A172 (cell line): ENCODE measurements at places on chromosomes 11 and 22.

DNA sequence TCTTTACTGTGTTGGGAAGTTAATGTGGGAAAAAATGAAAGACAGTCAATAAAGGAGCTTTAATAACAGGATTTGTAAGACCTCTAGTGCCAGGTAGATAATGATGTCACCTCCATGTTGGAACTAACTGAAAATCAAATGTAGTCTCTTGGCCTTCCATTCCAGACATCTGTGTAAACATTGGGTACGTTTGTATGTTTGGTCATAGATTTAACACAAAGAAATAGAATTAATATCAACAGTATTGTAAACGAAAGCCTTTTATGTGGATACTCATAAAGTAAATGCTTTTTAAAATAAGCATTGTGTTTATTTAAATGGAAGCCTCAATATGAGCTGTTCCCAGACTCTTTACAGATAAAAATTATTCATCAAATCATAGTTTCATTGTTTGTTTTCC lies 605.7 kb downstream of the METTL15 start:
- no peak for DNase-seq

DNA sequence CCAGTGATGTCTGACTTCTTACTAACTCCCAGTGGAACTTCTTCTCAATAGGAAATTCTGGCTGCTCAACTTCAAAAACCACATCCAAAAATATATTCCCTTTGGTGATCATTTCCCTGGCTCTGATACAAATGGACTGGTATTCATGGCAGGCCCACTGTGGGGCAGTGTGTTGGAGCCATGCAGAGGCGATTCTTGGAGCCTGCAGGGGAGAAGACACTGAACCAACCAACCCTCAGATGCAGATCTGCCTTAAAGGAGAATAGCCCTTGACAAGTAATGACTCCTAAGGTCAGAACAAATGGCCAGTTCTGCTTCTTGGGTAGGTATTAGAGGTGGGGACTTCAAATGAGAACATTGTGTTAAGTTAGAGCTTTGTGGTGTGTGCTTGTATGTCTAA lies 12.2 kb downstream of the OR4D9 start:
- DNase-seq = no peak

GRCh38 chr22:37148742-37149665 lies 712 bp downstream of the IL2RB start:
- no peak for DNase-seq

DNA sequence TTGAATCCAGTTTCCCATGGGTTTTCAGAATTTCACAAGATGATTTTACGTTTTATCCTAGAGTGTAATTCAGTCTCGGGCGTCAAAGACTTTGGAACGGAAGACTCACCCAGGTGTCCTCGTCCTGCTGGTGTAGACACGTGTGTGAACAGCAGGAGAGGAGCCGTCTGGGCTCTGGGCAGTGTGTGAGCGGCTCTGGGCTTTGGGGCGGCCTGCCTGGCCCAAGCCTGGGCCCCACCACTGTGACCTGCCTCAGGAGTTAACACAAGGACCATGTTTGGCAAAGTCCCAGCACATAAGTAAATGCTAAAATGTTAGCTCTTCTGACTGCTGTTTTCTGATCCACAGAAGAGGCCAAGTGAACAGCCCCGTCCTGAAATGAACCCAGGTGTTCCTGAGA lies 1093.3 kb downstream of the BRD1 start:
- no peak for DNase-seq

DNA sequence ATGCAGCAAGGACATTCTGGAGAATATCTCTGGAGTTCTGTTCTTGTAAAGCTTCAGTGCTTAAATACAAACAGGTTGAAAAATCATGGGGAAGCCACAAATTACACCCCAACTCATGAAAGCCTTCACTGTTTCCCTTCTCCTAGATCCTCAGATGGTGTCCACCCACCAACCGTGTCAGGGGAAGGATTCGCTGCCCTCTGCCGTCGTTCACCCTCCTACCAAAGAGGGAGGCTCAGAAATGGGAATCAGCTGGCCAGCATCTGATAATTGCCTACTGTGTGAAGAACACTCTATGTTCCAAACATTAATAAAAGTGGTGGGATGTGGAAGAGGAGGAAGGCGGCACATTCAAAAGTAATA lies 7.4 kb upstream of the HEPACAM start:
- no peak for DNase-seq

DNA sequence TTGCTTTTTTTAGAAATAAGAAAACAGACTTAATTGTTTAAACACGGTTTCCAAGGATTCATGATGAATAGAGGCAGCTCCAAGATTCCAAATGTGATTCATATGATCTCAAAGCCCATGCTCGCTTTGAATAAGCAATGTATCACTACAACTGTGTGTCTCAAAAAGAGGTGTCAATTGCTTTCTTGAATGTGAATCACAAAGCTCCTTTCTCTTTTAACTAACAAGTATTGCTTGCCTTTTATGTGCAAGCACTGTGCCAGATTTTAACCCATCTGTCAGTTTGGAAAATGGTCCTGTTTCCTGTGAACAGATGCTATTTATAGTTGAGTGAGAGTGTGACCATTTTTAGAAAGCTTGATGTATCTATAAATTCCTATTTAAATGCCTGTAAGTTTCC lies 6.5 kb downstream of the OOSP1 start:
- no peak for DNase-seq

GRCh38 chr11:2701898-2702434 lies 2.2 kb upstream of the KCNQ1OT1 start:
- DNase-seq = no peak

DNA sequence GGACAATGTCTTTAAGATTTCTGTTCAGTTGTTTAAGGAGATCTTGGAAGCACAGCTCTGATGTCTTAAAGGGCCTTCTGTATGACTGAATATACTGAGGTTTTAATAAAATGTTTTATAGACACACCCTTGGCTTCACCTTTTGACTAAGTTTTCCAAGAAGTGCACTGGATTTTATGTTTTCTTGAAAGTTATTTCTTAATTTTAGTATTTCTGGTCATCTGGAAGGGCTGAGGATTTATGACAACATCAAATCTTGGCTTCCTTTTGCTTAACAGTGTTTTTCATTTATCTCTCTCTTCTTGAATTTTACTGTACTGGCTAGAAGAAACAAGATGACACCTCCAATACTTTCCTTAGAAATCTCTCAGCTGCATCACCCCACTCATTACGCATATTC lies 2423.4 kb downstream of the LRRC4C start:
- DNase-seq = no peak

DNA sequence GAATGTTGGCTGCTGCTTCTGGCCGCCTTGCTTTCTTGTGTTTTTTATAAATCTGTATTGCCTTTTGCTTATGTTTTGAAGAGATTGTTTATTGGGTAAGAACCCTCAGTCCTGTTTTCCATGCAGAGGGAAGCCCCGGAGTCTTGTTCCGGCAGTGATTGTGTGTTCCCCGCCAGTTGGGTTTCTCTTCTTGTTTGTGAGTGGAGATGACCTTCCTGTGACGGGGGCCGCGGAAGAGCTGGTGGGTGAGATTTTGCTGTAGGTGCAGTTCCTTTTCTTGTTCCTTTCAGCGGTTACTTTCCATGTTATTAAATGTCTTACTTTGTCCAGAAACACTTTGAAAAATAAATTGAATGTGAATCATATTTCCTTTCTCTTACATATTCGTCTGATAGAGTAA lies 8.3 kb downstream of the TBC1D22A start:
- no peak for DNase-seq

DNA sequence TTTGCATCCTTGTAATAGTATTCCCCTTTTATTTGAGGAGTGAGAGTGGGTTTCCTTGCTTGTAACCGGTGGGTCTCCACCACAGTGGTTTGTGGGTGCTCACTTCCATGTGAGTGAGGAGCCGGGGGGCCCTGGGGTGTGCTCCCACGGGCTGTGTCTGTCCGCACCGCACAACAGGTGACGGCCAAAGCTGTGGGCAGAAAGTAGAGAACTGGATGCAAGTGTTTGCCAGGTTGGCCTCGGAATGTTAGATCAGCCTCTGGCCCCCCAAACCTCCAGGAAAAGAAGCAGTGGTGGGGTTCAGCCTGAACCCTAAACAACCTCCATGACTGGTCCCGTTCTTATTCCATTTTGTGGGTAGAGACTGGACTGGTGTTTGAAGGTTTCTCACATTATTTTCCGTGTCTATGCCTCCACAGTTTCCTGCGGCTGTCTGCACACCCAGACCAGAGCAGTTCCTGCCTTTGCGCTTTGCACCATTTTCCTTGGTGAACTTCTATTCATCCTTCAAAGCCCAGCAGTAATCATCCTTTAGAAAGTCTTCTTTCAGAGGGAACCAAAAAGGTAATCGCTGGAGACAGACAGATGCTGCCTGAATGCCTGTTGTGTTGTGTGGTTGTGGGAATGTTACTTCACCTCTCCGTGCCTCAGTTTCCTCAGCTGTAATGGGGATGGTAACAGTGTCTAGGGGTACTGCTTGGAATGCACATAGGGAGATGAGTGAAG lies 77.2 kb downstream of the MYEOV start:
- no peak for DNase-seq

GRCh38 chr22:19194766-19195536 lies 16.4 kb upstream of the SLC25A1 start:
- no peak for DNase-seq

DNA sequence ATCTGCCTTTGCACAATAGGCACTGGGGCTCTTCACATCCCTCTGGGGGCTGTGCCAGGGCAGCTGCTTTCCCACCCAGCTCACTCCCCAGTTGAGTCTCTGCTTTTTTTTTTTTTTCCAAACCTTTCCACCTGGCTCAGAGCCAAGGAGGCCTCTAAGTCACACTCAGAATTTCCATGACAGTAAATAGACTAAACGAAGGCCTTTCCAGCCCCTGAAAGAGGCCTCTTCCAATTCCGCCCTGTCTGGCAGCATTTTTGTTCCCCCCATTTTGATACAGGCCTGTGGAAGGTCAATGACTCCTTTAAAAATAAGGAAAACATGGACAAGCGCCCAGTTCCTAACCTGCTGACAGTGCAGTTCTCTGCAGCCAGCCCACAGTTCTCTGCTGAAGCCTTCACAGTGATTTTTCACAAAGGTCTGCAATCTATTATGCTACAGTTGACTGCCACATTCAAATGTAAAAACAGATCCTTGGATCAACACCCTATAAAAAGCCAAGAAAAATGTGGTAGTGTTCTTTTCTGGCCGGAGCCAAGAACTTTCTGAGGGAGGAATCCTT lies 107.5 kb upstream of the SESN3 start:
- DNase-seq = no peak

GRCh38 chr11:12474871-12475270 lies 97.5 kb downstream of the PARVA start:
- DNase-seq = no peak
